ENCODE measurements at places on chromosomes 1 and 21.

DNA sequence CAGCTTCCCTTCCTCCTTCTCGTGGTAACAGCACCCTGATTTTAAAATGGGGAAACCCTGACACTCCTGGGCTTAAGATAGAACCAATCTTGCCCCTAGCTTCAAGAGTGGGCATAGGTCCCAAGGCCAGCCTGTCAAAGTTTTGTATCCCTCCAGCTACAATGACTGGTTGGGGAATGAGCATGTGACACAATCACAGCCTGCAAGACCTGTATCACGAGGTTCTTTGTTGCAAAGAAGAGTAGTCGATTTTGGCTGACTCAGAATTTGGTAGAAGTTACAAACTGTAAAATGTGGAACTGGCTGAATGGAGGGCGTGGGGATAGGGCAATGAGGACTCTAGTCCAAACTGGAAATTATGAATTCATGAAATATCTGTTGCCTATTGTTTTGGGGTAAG lies 18.7 kb downstream of the CTSK start:
- DNase-seq = no peak

DNA sequence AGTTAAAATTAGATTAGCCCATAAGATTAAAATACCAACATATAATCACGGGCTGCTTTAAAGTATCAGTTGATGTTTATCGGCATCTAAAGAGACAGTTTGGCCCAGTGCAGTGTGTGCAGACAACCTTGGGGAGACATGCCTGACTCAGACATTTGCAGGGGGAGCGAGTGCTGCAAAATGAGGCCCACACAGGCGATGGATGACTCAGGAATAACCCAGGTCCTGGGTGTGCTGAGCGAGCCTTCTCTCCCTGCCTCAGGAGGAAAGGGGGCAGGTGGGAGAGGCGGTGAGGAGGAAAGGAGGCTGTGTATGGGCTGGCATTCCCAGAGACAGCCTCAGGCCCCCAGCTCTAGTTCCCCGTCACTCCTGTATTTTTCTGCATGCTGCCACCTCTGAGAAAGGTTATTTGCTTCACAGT lies 9.0 kb downstream of the SLC9A1 start:
- DNase-seq = no peak

DNA sequence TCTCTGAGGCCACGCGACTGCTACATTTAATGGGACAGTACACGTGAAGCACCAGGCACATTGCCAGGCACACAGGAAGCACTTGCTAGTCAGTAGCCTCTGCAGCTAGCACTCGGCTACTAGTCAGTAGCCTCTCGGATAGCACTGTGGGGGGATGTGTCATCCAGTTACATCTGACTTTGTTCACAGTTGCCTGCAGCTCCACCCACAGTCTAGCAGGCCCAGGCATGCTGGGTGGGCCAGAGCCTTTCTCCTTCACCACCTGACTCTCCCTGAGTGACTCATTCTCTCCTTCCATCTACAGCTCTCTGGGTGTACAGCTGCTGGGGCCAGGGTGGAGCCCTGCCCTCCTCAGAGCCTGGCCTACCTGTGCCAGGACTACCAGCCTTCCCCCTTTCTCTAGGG lies 51.5 kb downstream of the PTPRF start:
- peak; percentile 38 for DNase-seq

DNA sequence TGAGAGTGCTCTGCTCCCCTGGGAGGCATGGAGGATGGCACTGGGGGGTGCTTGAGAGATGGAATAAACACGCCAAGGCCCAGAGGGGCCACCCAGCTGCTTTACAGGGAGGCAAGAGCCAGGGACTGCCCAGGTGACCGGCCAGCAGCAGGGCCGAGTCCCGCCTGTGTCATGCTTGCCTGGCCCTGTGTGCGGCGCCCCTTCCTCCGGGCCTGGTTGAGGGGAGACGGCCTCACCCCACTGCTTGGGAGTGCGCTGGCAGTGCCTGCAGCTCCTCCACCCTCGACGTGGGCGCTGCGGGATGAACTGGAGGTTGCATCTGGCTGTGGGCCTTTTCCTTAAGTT lies 33.1 kb upstream of the COL6A2 start:
- no peak for DNase-seq

All from WERI-Rb-1 (cell line).